ENCODE measurements at places on chromosomes 12 and 14.
A peak's percentile ranks its signal among the peaks of the same experiment; 100 is the strongest.

- no peak for DNase-seq
Measured at GRCh38 chr12:2547273-2548044, 247.3 kb upstream of the FKBP4 start.

DNA sequence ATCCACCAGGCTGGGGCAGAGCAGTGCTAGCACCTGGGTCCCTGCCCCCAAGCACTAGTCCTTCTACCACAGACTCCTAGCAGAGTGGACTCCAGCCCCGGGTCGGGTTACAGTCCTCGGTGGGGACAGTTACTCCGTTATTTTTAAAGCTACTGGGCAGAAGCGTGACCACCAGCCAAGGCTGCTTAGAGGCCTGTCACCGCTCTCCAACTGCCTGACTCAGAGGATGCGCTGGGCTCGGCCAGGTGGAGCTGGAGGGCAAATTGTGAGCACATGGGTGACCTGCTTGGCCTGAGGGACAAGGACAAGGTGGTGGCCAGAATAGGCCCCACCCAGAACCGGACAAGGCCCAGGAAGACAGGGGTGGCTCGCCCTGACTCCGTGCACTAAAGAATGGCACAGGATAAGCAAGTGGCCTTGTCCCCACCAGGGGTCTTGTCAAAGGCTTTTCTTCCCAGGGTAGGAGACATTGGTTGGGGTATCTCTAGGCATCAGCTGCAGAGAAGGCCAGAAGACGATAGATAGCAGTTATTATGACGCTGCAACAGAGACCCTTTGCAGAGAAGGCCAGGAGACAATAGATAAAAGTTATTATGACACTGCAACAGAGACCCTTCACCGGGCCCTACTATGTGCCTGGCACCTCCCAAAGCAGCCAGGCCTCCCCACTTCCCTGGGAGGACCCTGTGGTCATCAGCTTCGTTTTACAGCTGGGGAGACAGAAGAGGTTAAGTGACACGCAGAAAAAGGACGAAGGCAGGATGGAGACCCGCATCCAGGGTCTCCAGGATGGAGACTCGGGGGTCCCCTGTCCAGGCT lies 1.6 kb downstream of the ABCB9 start:
- no peak for DNase-seq

DNA sequence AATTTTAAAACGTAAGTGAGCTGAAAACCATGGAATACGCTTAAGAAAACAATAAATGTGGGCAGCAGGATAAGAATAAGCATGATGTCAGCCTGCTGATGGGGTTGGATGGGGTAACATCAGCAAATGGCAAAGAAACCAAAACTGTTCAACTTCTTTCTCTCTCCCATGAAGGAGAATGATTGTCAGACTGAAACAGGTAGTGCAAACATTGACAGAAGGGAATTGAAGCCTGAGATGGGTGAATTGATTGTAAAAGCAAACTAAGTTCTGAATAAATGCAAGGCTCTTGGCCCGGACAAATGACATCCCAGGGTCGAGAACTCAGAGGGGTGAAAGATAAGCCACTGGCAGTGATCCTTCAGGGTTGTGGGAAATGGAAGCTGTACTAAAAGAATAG lies 182.6 kb downstream of the ETV6 start:
- DNase-seq, result no peak

GRCh38 chr12:109460538-109460937 lies 16.6 kb downstream of the KCTD10 start:
- no peak for DNase-seq

DNA sequence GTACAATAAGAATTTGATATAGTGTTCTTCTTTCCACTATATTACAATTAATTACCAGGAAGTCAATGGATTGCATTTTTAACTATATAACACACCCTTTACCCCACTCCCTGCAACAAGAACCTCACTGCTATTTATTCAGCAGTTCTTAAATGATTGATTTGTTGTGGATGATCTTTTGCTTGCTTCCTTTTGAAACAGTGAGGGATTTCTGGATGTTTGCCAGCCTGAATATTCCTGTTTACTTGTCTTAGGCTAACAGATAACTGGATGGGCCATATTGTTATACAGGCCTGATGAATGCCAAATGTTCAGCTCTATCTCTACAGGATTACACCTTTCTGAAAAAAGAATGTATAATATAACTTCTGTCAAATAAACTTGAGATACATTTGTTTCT lies 497.6 kb downstream of the APAF1 start:
- peak; percentile 30 for DNase-seq

- DNase-seq, result no peak
Measured at GRCh38 chr14:36096090-36096489, 80.4 kb downstream of the PTCSC3 start.

DNA sequence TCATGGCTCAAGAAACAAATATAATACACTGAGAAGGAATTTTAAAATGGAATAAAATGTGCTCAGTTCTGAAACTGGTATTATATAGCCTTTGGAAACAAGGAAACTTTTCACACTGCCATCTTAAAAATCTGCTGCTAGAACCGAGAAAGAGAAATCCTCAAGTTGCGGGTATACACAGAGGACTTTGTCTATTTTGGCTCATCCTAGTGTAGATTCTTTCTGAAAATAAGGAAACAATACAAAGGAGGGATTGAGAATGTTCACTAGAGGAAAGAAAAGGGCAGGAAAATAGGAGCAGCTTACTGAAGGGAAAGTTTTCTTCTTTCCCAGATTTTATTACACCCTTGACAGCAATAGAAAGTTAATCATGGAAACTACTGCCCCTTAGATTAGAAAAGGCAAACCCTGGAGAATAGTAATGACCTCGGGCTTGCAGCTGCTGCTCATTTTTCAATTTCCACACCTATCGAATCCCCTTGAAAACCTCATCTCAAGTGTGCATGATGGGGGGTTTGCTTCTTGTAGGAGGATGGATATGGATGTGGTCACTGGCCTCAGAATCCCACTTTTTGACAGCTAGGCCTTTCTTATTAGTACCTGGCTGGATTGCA lies 104.6 kb downstream of the DAAM1 start:
- no peak for DNase-seq

DNA sequence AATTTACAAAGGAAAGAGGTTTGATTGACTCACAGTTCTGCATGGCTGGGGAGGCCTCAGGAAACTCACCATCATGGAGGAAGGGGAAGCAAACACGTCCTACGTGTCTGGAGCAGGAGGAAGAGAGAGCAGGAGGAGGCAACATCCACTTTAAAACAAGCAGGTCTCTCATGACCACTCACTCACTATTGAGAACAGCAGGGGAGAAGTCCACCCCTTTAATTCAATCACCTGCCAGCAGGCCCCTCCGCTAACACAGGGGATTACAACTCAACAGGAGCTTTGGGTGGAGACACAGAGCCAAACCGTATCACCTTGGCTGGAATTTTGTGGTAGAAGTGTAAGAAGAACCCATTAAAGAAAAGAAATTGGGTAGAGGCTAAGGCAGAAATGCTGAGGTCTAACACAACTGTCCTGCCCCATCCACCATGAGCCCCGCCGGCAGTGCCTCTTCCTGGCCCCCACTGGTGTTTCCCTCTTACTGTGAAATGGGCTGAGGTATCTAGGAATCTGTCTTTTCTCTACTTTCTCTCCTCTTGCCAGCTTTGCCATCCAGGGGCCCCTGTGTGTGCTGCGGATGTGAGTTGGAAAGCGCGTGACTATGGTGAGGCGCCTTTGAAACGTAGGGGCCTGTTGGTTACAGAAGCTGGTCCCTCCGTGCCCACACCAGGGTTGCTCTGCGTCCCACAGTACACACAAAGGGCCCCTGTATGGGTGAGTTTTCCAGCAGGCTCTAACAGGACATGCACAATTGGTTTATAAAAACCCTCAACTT lies 108.0 kb upstream of the TMEM132D start:
- DNase-seq, result no peak

GRCh38 chr14:34053666-34054065 lies 102.8 kb upstream of the EGLN3 start:
- no peak for DNase-seq

- DNase-seq, result no peak
Measured at GRCh38 chr14:99408286-99408970, 72.2 kb downstream of the SETD3 start.

- DNase-seq, result no peak
Measured at GRCh38 chr14:86575141-86575540, 1045.2 kb downstream of the FLRT2 start.

DNA sequence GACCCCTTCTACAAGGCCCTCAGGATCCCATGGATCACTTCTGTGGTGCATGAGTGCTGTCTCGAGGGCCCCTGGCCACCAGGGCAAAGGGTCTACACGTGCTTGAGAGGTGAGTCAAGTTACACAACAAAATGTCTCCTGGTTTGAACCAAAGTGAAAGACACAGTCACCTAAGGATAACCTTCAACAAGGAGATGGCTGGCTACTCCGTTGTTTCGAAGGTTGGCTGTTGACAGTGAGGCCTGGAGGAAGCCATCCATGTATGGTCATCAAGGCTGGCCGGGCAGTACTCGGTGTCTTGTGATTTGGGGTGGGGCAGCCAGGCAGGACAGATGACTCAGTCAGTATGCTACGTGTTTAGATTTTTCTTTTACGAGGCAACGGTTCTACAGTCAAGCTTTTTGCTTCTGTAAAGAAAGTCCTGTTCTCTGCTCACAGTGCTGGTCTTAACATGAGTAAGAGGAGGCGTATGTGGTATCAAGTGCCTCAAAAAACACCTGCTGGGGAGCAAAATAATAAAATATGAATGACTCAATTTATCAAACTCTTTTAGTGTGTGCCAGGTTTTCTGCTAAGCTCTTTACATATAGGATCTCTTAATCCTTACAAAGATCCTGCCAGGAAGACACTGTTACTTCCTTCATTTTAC lies 18.0 kb upstream of the NT5DC3 start:
- no peak for DNase-seq
